ENCODE measurements at places on chromosomes 12 and 14.

- no peak for DNase-seq
These were observed 5.6 kb downstream of the CD9 start for GRCh38 chr12:6205761-6206160.

DNA sequence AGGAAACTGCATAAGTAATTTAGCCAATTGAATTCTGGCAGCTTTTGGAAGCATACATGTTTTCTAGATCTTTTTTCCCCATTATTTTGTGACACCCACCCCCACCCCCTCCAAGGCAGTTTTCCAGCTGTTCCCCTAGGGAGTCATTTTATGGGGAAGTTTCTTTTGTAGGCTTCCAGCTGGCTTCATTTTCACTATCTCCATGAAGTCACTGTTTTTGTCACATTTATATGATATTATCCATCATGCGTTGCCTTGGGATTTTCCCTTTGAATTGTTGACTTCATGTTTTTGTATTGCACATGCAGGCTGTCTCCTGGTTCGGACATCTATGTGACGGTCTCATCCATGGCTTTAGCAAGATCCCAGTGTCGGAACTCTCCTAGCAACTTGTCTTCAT, 233.6 kb upstream of the RGS6 start:
- no peak for DNase-seq

DNA sequence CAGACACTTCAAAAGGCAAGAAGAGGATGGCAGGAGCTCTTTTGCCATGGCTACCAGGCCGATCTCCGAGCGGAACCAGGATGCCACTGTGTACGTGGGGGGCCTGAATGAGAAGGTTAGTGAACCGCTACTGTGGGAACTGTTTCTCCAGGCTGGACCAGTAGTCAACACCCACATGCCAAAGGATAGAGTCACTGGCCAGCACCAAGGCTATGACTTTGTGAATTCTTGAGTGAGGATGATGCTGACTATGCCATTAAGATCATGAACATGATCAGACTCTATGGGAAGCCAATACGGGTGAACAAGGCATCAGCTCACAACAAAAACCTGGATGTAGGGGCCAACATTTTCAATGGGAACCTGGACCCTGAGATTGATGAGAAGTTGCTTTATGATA, 9.8 kb downstream of the GARIN2 start:
- no peak for DNase-seq

DNA sequence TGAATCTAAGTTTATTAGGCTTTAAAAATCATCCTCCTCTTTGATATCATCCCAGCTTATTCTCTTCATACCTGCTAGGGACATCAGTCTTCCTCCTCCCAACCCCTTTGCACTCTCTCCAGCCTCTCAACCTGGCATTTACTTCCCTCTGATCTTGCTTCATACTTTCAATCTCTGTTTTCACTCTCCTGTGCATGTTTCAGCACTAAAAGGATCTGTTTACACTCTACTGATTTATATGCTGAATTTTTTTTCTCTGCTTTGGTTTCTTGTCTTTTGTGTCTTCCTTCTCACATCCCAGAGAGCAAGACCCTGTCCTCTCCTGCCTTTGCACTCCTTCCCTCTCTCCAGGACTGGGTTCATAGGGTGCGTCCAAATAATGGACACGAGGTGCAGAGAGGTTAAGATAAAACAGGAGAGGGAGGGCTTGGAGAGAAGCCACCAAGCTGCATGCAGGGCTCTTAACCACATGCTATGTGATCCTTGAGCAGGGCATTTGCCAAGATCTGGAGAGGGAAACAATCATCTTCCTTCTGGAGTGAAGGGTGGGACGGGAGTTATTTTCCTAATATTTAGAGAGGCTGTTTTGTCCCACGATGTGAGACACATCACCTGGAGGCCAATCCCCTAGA, 3.0 kb upstream of the CISTR start:
- DNase-seq = peak; percentile 52

DNA sequence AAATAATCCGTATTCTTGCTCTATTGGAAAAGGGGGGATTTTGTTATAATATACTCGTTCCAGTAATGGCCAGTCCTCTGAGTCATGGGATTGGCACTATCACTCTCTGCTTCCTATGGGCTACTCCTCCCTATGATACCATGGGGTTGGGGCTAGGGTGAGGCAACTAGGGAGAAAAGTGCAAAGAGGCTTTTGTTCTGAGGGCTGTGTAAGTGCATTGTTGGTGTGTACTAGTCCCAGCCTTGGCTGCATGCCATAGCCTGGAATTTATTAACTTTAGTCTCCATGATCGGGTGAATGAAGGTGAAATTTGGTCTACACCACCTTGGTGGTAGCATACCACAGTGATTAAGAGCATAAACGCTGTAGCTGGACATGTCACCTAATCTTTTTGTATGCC, 247.6 kb downstream of the RPAP3 start:
- DNase-seq = no peak

- DNase-seq = no peak
These were observed 32.7 kb downstream of the ZNF605 start for GRCh38 chr12:132923356-132923909.

- DNase-seq = no peak
These were observed 14.7 kb upstream of the ENDOU start for GRCh38 chr12:47739979-47740378.

DNA sequence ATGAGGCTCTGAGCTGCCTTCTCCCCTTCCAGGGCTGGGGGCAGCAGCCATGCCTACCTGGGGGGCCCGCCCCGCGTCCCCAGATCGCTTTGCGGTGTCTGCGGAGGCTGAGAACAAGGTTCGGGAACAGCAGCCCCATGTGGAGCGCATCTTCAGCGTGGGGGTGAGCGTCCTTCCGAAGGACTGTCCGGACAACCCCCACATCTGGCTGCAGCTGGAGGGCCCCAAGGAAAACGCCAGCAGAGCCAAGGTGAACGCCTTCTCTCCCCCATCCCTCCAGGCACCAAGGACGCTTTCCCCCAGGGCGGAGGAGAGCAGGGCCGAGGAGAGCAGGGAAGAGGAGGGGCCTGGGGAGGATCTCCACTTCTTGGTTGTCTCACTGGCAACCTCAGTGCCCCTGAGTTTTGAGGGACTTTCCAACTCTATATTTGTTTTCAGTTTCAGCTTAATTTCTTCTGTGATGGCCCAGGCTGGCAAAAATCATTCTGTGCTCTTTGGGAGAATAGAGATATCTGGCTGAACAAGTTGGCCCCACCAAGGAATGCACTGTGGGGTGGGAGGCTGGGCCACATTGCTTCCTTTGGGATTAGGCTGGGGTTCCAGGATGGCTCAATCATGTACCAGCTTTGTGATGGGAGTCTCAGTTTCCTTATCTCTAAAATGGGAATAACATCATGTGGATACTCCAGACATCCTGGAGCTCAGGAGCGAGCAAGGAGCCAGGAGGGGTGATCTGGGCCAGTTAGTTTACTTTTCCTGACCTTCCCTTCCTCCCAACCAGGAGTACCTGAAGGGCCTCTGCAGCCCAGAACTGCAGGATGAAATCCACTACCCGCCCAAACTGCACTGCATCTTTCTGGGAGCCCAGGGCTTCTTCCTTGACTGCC, 1.2 kb downstream of the KHNYN start:
- peak; percentile 60 for DNase-seq

- DNase-seq = no peak
These were observed 25.6 kb downstream of the ATXN2 start for GRCh38 chr12:111573476-111573875.

DNA sequence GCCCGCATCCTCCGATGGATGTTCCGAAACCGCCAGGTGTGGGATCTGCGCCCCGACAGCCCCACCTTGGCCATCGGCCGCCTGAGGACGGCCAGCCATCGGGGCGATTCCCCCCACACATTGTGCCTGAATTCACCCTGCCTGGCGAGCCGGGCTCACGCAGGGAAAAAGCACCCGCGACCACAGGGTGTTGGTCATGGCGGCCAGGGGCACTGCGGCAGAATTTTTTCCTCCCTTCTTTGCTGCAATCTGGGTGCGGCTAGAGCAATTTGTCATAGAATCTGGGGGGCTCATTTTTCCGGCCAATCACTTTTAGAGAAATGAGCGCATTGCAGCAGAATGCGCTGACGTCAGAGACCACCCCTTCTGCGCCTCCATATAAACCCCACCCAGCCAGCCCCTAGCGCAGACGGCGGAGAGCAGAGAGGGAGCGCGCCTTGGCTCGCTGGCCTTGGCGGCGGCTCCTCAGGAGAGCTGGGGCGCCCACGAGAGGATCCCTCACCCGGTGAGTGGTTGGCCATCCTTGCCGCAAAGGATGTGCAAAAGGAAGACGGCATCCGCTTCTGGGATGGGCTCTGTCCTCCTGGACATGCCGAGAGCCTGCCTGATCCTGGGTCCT, at the start of gene MEG3:
TSS of gene MEG3 (plus strand) at position 406 of the 619 bp plus-strand sequence.
- peak; percentile 89 for DNase-seq

- DNase-seq = no peak
These were observed 176.6 kb upstream of the CDKN3 start for GRCh38 chr14:54220071-54220703.

GRCh38 chr14:50045039-50045711, 71.2 kb downstream of the VCPKMT start:
- peak; percentile 67 for DNase-seq

DNA sequence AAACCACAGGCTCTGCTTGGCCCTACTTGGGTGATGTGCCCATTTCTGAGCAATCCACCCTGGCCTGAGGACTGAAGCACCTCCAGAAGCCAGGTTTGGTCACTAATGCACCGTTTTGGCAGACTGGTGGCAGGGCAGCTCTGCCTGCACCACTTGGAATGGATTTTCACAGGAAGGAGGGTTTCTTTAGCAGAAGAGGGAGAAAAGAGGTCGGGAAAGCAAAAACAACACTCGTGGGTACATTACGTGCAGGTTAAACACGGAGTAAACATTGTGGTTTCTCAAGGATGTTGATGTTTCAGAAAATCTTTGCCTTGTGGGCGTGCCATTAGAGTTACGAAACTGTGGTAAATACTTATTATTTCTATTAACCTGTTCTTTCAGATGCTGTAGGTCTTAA, 70.8 kb downstream of the KCNA5 start:
- no peak for DNase-seq

- no peak for DNase-seq
These were observed 37.6 kb downstream of the CD9 start for GRCh38 chr12:6237830-6238229.

GRCh38 chr14:105432657-105433056, 13.0 kb downstream of the MTA1 start:
- DNase-seq = peak; percentile 37

DNA sequence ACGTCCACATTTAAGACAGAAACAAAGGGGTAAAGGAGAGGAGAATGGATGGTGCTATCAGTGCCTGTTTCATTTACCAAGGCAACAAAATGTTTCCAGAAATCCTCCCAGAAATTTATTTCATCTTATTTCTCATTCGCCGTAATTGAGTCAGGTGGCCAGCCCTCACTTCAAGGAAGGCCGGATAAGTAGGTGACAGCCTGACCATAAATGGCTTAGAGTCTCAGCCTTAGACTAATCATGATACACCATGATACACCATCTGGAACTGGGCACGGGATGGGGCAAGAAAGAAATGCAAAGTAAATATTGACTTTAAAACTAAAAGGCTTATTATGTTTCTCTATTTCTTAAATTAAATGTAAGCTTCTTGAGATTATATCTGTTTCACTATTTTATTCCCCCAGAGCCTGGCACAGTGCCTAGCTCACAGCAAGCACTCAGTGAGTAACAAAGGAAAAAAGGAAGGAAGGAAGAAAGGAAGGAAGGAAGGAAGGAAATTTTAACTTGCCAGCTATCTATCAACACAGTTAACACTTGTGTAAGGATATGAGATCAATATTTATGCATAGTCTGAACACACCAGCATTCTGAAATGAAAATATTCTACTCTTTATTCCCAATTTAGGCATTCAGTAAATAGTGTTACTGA, 106.1 kb upstream of the FSCB start:
- DNase-seq = no peak

GRCh38 chr12:57085999-57086492, 2.9 kb upstream of the NAB2 start:
- peak; percentile 75 for DNase-seq

GRCh38 chr12:95836630-95837239, 22.0 kb upstream of the SNRPF start:
- DNase-seq = peak; percentile 18

DNA sequence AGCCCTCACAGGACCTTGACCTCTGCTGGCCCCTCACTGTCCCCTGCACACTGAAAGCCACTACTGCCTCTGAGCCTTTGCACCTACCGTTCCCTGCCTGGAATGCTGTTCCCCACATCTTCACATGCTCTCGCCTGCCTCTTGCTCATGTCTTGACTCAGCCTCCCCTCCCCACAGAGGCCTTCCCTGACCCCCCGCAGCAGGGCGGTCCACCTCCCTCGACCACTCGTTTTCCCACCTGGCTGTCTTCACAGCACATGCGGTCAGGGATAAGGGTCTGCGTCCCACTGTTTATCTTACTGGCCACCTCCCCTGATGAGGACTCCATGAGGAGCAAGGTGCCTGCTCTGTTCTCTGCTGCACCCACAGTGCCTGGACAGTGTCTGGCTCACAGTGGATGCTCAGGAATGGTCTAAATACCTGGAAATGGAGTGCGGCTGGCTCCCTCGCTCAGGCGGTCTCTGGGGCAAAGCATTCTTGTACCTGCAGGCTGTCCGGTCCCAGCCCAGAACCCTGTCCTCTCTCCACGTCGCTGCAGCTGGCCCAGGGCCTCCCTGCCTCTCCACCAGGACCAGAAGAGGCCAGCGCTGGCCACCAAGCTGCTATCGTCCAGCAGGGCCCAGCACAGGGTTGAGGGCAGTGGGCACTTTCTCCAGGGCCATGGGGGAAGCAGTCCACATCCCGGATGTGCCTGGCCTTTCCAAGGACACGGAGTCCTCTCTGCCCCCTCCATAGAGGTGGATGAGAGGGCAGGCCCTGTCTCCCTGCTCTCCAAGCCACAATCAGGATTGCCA, 107.4 kb downstream of the NCOR2 start:
- DNase-seq = no peak

GRCh38 chr12:118982984-118983761, 1.8 kb downstream of the SRRM4 start:
- no peak for DNase-seq

GRCh38 chr12:107393043-107393717, 292.4 kb upstream of the PWP1 start:
- DNase-seq = peak; percentile 57

GRCh38 chr14:30875788-30876053, 1.4 kb downstream of the COCH start:
- no peak for DNase-seq

GRCh38 chr12:110403976-110404682, 621 bp upstream of the ANAPC7 start:
- peak; percentile 72 for DNase-seq

DNA sequence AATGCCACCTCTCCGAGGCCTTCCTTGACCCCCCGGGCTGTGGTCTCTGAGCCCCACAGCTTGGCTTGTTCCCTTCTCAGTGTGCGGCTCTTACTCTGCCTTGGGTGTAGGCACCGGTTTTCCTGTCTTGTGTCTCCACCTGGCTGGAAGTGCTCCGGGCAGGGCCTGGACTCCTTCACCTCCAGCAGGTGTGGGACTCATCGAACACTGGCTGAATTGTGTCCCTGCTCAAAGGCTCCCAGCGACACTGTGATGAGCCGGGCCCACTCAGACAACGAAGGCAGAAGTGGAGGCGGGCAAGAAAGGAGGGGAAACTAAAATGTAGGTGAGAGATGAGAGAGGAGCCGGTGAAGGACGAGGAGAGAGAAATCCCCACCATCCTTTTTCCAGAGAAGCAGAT, 18.0 kb downstream of the TMEM63C start:
- DNase-seq = no peak

Data from fibroblast of skin of right quadriceps (primary cell).